ENCODE measurements at places on chromosomes 1 and 21.

DNA sequence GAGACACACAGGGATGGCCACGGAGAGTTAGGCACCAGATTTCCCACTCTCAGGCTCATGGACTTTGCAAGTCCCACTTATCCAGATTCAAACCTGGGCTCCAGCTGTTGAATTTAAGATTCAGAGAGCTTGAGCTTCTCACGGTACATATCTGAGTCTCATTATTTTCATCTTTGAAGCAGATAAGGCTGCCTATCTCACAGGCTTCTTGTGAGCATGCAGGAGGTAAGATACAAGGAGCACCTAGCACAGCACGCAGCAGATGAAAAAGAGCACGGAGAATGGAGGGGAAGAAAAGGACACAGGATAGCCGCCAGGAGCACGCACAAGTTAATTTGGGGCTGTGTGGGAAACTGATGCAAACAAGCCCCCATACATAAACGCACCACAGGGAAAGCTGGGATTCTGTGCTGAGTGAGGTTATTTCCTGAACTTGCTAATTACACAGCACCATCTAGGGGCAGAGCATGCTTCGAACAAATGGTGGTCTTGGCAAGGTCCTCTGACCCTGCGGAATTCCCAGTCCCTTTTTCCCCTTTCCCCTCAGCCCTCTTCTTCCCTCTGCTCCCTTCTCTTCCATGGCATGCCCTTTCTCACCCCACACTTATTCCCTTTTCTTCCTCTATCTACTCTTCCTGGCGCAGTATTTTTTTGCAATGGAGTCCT lies 134.7 kb upstream of the VANGL1 start:
- no peak for DNase-seq

DNA sequence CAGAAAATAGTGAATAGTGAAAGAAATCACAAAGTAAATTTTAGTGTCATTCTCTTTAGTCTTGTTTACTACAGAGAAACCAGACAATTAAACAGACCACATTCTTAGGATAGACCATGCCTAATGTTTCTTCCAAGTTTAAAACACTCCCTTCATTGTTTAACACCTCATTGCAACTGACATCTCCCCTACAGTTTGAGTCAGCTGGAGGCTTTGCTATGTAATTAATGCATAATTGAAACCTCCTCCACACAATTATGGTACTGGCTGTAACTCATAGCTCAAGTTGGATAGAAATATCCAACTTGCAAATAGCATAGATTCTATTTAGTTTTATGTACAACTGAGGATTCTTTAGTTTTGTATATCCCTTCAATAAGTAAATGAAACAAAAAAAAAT lies 35.2 kb upstream of the B3GALT2 start:
- no peak for DNase-seq

DNA sequence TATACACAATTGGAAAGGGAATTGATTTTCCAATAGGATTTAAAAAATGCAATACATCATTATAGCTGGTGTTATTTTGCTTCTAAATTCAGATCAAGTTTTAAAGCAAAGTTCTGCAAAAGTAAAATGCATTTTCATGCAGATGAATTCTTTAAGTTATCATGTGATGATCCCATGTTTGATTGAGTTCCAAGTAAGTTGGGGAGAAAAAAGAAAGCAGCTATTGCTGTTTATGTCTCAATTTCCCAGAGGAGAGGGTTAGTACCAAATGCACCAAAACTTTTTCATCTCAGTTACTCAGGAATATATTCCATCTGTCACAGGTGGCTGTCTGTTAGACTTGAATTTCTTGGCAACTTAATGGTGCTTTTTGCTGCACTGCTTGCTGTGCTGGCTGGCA lies 29.7 kb downstream of the HSPA13 start:
- no peak for DNase-seq

DNA sequence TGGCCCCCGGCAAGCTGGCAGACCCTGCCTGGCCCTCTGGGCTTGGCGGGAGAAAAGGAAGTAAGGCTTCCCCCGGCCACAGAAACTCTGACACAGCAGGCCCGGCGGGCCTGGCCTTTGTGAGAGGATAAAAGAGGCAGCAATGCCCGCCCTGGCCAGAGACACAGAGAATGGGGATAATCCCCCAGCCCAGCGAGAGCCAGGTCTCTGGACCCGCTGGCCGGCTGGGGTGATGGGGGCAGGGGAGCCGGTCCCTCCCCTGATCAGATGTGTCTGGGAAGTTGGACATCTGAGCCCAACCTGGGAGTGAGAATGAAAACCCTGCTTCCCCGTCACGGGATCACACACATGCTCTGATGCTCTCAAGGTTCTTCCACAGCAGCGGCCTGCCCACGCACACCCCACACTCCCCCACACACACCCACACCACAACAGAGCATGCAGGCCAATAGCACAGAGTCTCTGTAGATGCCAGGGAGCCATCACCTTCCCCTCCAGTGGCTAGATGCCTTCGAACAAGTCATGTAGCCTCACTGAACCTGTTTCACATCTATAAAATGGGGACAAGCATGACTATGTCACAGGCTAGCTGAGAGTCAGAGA lies 4.2 kb downstream of the RSPO1 start:
- DNase-seq: no peak

GRCh38 chr1:39620659-39621165 lies 18.7 kb downstream of the HEYL start:
- DNase-seq: no peak

DNA sequence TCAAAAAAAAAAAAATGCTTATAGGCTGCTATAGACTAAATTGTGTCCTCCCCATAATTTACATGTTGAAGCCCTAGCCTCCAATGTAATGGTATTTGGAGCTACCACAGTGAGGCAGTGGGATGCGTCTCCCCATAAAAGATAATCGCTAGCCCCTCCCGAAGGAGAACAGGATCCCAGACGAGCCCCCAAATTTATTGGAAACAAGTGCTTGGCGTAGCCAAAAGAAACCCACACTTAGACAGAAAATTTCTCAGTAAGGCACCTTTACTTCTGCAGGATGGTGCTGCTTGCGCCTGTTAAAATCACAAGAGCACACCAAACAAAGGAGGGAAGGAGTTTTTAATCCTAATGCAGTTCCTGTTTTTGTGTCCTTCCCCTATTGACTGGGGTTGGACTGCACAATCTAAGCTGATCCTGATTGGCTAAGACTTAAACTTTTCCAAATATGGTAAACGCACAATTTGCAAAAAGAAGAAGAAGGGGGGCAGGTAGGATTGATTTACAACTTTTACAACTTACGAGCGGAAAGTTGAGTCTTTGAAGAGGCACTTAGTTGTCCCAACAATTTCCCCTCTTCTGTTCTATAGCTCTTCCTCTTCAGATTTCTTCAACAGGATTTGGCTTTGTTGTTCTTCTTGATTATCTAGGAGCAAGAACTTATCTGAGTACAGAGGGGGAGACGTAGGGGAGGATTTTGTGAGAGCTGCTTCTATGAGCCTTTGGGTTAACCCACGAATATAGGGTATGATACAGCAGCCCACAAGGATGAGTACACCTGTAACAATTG lies 3.0 kb upstream of the IPP start:
- no peak for DNase-seq

GRCh38 chr1:61593331-61593730 lies 131.6 kb downstream of the TM2D1 start:
- DNase-seq: no peak

DNA sequence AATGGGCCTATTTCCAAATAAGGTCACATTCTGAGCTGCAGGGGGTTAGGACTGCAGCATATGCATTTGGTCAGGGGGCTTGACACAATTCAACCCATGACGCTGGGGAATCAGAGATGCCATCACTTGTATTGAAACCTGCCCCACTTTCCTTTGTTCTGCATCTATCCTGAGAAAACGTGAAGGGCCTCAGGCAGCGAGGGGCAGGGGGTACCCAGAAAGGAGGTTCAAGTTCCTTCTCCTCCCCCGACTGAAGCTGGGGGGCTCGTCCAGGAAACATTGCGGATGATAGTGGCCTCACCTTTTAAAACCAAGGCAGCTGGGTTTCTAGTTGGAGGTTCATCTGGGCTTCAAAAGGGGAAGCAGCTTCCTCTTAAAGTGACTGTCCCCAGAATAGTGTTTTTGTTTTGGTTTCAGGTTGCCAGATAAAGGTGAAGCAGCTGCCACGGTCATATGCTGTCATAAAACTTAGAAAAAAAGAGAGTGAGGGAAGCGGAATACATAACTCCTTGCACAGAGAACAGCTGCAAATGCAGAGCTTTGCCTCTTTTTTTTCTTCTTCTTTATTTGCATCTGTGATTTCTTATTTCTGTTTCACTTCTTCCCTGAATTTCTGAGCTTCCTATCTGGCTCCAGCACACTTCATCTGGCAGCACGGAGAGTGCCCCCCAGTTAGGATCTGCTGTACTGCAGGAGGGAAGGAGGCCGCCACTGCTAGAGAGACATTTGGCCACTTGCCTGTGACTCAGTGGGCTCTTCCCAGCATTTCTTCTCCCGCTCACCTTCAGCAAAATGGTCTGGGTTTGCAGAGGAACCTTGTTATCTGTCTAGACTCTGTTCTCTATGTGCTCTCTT lies 142.0 kb downstream of the AJAP1 start:
- DNase-seq: no peak

DNA sequence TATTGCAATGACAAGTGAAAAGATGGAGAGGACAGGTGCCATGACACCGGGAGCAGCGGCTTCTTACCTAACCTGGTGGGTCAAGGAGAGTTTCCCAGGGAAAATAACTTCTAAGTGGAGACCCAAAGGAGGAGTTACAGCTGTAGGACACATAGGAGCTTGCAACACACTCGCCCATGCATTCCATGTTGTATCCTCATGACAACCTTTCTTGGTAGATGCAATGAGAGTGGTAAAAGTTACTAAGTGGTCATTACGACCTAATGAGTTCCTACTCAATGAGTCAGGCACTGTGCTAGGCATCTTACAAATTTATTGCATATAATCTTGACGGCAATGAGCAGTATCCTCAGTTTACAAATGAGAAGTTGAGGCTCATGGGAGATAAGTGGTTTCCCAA lies 119.5 kb upstream of the HOOK1 start:
- DNase-seq: no peak
